Transverse colon (tissue), 4 donors: ENCODE measurements at places on chromosomes 7 and 10. TPM values are rescaled to one million over a fixed set of nuclear protein-coding genes. Genes with fewer than 3 reads are reported as not detected.
A peak's percentile ranks its signal among the peaks of the same experiment; 100 is the strongest.

DNA sequence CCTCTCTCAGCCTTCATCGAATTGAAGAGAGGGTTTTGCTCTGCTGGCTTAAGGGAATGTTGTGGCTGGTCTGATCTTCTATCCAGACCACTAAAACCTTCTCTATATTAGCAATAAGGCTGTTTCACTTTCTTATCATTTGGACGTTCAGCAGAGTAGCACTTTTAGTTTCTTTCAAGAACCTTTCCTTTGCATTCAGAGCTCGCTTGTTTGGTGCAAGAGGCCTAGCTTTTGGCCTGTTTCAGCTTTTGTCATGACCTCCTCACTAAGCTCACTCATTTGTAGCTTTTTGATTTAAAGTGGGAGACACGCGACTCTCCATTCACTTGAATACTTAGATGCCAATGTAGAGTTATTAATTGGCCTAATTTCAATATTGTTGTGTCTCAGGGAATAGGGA is 3.9 kb downstream of the MPP7 start:
- H3K36me3 ChIP-seq: no peaks in the 10 kb centered on the region
- no peak for DNase-seq
- H3K27ac ChIP-seq: no peak overlapping the region
- H3K4me1 ChIP-seq: peaks cover 15% of the 10 kb centered on the region

- no peak for DNase-seq
- no peaks in the 10 kb centered on the region for H3K4me1 ChIP-seq
- H3K4me3 ChIP-seq: no peak overlapping the region
- H3K27ac ChIP-seq: no peak overlapping the region
Observed at GRCh38 chr10:91146146-91146545, 74.3 kb upstream of the PCGF5 start.

The PAPOLB gene
- total RNA-seq: 0.60 TPM

The CYP2C19 gene
- 8.6 TPM for total RNA-seq

GRCh38 chr7:48416327-48416908 is 245.2 kb downstream of the ABCA13 start:
- no peak for DNase-seq
- no peak overlapping the region for H3K27ac ChIP-seq
- no peak overlapping the region for H3K4me3 ChIP-seq
- no peaks in the 10 kb centered on the region for H3K36me3 ChIP-seq
- H3K27me3 ChIP-seq: no peaks in the 10 kb centered on the region

DNA sequence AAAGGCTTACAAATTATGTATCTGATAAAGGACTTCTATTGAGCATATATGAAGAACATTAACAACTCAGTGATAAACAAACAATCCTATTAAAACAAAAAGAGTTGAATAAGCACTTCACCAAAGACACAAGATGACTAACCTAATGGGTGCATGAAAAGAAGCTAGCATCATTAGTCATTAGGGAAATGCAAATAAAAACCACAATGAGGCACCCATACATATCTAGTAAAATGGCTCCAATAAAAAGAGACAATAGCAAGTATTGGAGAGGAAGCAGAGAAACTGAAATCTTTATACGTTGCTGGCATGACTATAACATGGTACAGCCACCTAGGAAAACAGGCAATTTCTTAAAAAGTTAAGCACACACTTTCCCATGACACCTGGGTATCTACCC is 77.6 kb upstream of the ZMIZ1 start:
- H3K4me1 ChIP-seq: no peaks in the 10 kb centered on the region
- H3K36me3 ChIP-seq: no peaks in the 10 kb centered on the region
- no peaks in the 10 kb centered on the region for H3K27me3 ChIP-seq
- no peak overlapping the region for H3K4me3 ChIP-seq
- DNase-seq: no peak

- no peak overlapping the region for H3K27ac ChIP-seq
- H3K27me3 ChIP-seq: no peaks in the 10 kb centered on the region
- DNase-seq: no peak
- no peaks in the 10 kb centered on the region for H3K36me3 ChIP-seq
- no peak overlapping the region for H3K4me3 ChIP-seq
Observed at GRCh38 chr7:148348466-148348865, 242.1 kb upstream of the C7orf33 start.

DNA sequence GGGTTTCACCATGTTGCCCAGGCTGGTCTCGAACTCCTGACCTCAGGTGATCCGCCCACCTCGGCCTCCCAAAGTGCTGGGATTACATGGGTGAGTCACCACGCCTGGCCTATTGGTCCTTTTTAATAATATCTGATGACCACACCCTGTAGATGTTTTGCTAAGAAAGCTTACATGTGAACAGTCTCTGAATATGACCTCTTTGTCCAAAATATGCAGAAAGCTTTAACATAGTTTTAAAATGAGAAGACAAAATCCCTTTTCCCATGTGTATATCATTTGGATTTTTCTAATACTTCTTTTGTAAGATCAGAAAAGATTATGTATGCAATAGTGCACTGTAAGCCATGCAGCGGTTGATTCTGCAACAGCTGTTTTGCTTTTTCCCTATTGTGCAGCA is 38.5 kb downstream of the MCU start:
- no peaks in the 10 kb centered on the region for H3K27me3 ChIP-seq
- DNase-seq: no peak
- H3K4me1 ChIP-seq: peaks cover 5% of the 10 kb centered on the region
- no peaks in the 10 kb centered on the region for H3K36me3 ChIP-seq

The WEE2 gene
- total RNA-seq: not detected

The AKR1C4 gene
- not detected for total RNA-seq

DNA sequence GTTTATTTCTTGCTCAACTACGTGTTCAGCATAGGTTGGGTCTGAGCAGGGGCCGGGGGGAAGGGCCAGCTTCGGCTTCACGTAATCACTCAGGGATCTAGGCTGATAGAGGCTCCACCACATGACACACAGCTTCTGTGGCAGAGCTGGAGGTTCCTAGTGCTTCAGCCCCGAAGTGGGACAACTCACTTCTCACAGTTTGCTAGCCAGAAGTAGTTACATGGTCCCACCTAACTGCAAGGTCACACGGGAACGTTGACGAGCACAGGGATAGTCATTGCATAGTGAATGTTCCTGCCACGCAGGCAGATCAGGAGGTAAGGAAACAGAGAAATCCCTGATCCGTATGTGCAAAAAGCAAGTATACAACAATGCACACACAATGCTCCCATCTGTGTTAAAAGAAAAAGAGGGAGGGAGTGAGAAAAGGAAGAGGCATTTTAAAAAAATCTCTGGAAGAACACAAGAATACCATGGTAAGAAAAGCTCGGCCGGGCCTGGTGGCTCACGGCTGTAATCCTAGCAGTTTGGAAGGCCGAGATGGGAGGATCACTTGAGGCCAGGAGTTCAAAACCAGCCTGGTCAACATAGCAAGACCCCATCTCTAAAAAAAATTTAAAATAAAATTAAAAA is 16.9 kb downstream of the SMURF1 start:
- H3K36me3 ChIP-seq: no peaks in the 10 kb centered on the region
- H3K4me1 ChIP-seq: peaks cover 88% of the 10 kb centered on the region
- no peaks in the 10 kb centered on the region for H3K27me3 ChIP-seq
- no peak for DNase-seq
- no peak overlapping the region for H3K4me3 ChIP-seq
- peak overlapping the region; percentile 30 for H3K27ac ChIP-seq

- no peak for DNase-seq
- H3K27ac ChIP-seq: no peak overlapping the region
- no peak overlapping the region for H3K4me3 ChIP-seq
- no peaks in the 10 kb centered on the region for H3K36me3 ChIP-seq
Observed at GRCh38 chr7:151256410-151257045, 8.0 kb upstream of the SMARCD3 start.

- H3K27me3 ChIP-seq: no peaks in the 10 kb centered on the region
- no peak overlapping the region for H3K4me3 ChIP-seq
- peak overlapping the region; percentile 23 for H3K27ac ChIP-seq
Observed at GRCh38 chr7:7792056-7792455, 73.6 kb upstream of the RPA3 start.

The PRPS1L1 gene
- total RNA-seq: not detected

The GRM8 gene
- total RNA-seq: 0.80 TPM

DNA sequence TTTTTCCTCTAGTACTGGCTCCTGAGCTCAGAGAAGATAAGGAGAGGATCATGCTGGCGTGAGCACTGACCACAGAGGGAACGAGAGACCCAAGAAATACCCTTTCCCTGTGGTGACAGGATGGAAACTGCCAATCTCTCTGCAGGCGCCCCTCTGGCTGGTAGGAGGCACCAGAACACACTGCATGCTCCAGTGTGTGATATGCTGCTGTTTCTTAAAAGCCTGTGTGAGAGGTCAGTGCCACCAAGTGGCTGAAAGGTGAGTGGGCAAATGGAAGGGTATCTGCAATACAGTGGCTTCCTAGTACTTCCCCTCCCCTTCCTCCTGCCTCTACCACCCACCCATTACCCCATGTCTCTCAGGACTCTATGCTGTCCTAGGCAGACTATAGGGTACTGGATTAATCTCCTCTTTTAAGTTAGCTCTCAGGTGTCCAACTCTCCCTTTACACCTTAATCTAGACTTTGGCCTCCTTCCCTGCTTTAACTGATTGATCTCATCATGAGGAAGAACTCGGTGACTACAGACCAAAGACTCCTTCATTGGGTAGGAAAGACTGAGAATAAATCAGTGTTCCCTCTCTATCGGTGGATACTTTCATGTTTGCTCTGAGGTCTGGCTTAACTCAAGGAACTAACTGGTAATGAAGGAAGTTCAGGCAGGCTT is 283.6 kb downstream of the ADRA2A start:
- H3K36me3 ChIP-seq: no peaks in the 10 kb centered on the region
- H3K27ac ChIP-seq: no peak overlapping the region
- DNase-seq: peak; percentile 30
- no peaks in the 10 kb centered on the region for H3K4me1 ChIP-seq

- H3K4me3 ChIP-seq: no peak overlapping the region
- H3K27me3 ChIP-seq: no peaks in the 10 kb centered on the region
- DNase-seq: no peak
- no peaks in the 10 kb centered on the region for H3K4me1 ChIP-seq
Observed at GRCh38 chr7:133409421-133409820, 156.5 kb downstream of the EXOC4 start.

DNA sequence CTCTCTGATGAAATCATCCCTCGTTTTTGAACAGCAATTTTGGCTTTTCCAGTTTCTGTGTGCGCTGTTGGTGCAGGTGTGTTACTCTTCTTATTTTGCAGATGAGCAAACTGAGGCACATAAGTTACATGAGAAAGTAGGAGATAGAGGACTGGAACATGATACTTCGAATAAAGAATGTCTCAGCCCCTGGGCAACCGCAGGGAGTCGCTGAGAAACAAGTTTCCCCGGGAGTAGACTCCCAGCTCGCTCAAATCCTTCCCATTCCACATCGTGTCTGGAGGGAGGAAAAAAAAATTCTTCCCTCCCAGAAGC is 18.0 kb downstream of the MXI1 start:
- no peaks in the 10 kb centered on the region for H3K36me3 ChIP-seq
- H3K4me1 ChIP-seq: peaks cover 15% of the 10 kb centered on the region
- H3K27me3 ChIP-seq: no peaks in the 10 kb centered on the region
- DNase-seq: no peak
- H3K27ac ChIP-seq: peak overlapping the region; percentile 83
- H3K4me3 ChIP-seq: peak overlapping the region; percentile 79

DNA sequence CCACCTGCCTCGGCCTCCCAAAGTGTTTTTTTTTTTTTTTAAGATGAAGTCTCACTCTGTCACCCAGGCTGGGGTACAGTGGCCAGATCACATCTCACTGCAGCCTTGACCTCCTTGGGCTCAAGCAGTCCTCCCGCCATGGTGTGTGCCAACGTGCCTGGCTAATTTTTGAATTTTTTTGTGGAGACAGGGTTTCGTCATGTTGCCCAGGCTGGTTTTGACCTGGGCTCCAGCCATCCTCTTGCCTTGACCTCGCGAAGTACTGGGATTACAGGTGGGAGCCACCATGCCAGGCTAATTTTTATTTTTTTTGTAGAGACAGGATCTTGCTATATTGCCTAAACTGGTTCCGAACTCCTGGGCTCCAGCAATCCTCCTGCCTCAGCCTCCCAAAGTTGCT is 9.0 kb upstream of the MLXIPL start:
- no peaks in the 10 kb centered on the region for H3K4me1 ChIP-seq
- no peaks in the 10 kb centered on the region for H3K36me3 ChIP-seq
- H3K27ac ChIP-seq: no peak overlapping the region
- no peak for DNase-seq
- no peak overlapping the region for H3K4me3 ChIP-seq

- no peaks in the 10 kb centered on the region for H3K4me1 ChIP-seq
- H3K27ac ChIP-seq: no peak overlapping the region
- no peaks in the 10 kb centered on the region for H3K36me3 ChIP-seq
- DNase-seq: no peak
- no peaks in the 10 kb centered on the region for H3K27me3 ChIP-seq
- no peak overlapping the region for H3K4me3 ChIP-seq
Observed at GRCh38 chr10:96034625-96035024, 8.8 kb upstream of the CCNJ start.

The GIMAP6 gene
- total RNA-seq: 7.4 TPM

DNA sequence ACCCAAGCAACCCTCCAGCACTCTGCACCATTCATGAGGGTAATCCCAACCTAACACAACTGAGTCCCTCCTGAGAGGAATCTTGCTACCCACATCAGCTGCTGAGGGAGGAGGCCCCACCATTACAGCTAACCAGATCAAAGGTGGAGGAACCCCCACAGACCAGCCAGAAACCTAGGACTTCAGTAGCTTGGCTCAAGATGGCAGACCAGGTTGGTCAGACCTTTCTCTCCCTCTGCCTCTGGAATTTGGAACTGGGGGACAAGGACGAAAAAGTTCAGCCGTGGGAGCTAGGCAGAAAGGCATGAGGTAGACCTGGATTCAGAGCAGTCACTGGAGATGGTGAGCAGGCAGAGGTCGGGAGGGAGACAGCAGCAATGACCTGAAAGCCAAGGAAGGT is 101.3 kb upstream of the CACUL1 start:
- H3K4me3 ChIP-seq: no peak overlapping the region
- no peak overlapping the region for H3K27ac ChIP-seq
- H3K36me3 ChIP-seq: no peaks in the 10 kb centered on the region
- DNase-seq: no peak
- H3K4me1 ChIP-seq: no peaks in the 10 kb centered on the region
- no peaks in the 10 kb centered on the region for H3K27me3 ChIP-seq

The CACNA2D1 gene
- total RNA-seq: 11.0 TPM

GRCh38 chr7:101792051-101792681 is 25.3 kb upstream of the CUX1 start:
- H3K4me1 ChIP-seq: no peaks in the 10 kb centered on the region
- no peaks in the 10 kb centered on the region for H3K27me3 ChIP-seq
- H3K4me3 ChIP-seq: no peak overlapping the region
- DNase-seq: no peak

DNA sequence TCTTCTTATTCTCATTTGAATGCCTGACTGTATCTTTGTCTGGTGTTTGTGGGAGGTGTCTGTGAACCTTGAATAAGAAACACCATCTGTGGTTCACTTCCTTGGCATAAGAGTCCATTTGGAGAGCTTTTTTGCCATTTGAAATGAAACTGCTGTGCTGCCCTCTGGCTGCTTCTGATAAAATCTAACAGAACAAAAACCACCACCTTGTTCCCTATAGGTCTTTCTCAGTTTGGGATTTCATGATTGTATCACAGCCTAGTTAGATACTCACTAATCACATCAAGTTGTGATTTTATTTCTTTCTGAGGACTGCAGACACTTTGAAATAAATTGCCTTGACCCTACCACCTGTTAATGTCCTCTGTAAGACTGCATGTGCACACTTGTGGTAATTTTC is 102.7 kb upstream of the FAM13C start:
- DNase-seq: no peak
- no peak overlapping the region for H3K4me3 ChIP-seq
- no peaks in the 10 kb centered on the region for H3K4me1 ChIP-seq
- H3K27ac ChIP-seq: no peak overlapping the region
- no peaks in the 10 kb centered on the region for H3K36me3 ChIP-seq
